ENCODE measurements at places on chromosomes 12 and 14.

GRCh38 chr12:125249932-125250331 lies 184.7 kb downstream of the AACS start:
- no peak for DNase-seq

- no peak for DNase-seq
These were observed 19.6 kb upstream of the SLC8A3 start for GRCh38 chr14:70208380-70208779.

DNA sequence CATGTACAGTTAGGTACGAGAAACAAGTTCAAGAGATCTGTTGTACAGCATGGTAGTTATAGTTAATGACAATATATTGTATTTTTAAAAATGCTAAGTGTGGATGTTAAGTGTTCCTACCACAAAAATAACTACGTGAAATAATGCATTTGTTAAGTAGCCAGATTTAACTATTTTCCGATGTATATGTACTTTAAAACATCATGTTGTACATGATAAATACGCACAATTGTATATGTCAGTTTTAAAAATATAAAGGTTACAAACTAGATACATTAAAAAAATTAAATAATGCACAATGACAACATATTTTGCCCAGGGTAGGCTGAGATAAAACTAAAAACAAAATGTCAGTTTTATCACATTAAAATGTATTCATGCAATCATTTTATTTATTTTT lies 285.1 kb upstream of the DCN start:
- no peak for DNase-seq

GRCh38 chr14:106459971-106460730 lies 933.8 kb downstream of the TMEM121 start:
- peak; percentile 56 for DNase-seq

- DNase-seq, result no peak
These were observed 188.9 kb downstream of the TMEM132C start for GRCh38 chr12:128455851-128456250.

- no peak for DNase-seq
These were observed 23.6 kb downstream of the ZNF664 start for GRCh38 chr12:123996581-123996980.
